Activated CD8-positive, alpha-beta memory T cell treated with anti-CD3 and anti-CD28 coated beads, Interleukin-2, amount 10 ng/mL, durations not matched to agents 7 days and 5 days (primary cell): ENCODE measurements at places on chromosomes 2 and 18. TPM values are rescaled to one million over a fixed set of nuclear protein-coding genes. Genes with fewer than 3 reads are reported as not detected.

DNA sequence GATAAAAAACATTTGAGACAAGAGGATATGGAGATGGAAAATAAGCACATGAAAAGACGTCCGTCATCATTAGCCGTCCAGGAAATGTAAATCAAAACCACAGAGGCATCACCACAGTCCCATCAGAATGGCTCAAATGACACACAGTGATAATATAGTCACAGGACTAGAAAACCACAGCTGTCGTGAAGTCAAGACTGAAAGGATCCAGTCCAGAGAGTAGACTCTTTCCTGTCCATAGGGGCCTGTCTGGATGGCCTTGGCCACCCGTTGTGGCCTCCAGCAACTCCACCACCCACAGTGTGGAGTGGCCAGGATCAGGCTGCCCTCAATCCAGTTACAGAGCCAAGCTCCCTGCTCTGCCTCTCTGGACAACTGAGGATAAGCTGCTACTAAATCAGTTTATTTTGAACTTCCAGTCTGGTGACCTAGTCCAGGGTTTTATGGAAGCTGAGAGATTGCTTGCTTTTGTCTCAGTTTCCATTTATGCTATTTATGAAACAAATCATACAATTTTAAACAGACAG is 60.4 kb downstream of the RHOB start:
- peaks cover 1% of the 10 kb centered on the region for H3K36me3 ChIP-seq
- peaks cover 15% of the 10 kb centered on the region for H3K27me3 ChIP-seq
- H3K27ac ChIP-seq, result peak overlapping the region; percentile 61
- H3K4me3 ChIP-seq, result no peak overlapping the region
- peak; percentile 79 for DNase-seq

FMNL2 gene
- 0.56 TPM for total RNA-seq

RASGRP3 gene
- total RNA-seq, result 15.2 TPM

GRCh38 chr18:77119851-77120491 is 12.6 kb downstream of the MBP start:
- H3K4me3 ChIP-seq, result no peak overlapping the region
- peaks cover 75% of the 10 kb centered on the region for H3K4me1 ChIP-seq
- H3K36me3 ChIP-seq, result peaks cover 61% of the 10 kb centered on the region
- H3K27me3 ChIP-seq, result no peaks in the 10 kb centered on the region
- no peak for DNase-seq
- H3K27ac ChIP-seq, result no peak overlapping the region

DNA sequence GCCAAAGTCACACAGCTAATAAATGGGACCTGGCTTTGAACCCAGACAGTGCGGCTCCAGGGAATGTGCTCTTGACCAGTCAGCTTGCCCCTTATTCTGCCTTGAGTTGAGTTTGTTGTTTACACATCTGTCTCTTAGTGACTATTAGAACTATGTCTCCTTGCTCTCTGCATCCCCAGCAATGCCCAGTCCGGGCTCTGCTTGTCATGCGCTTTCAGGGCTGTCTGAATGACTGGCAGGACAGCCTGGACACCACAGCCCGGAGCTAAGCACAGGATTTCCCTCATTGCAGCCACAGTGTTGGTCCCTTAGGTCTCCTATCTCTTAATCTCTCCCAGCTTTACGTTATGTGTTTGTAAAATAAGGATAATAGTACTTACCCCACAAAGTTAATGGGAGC is 246.4 kb upstream of the RAB12 start:
- no peak overlapping the region for H3K27ac ChIP-seq
- H3K36me3 ChIP-seq, result no peaks in the 10 kb centered on the region
- no peaks in the 10 kb centered on the region for H3K4me1 ChIP-seq
- H3K27me3 ChIP-seq, result peaks cover 11% of the 10 kb centered on the region
- no peak for DNase-seq
- H3K4me3 ChIP-seq, result no peak overlapping the region

DNA sequence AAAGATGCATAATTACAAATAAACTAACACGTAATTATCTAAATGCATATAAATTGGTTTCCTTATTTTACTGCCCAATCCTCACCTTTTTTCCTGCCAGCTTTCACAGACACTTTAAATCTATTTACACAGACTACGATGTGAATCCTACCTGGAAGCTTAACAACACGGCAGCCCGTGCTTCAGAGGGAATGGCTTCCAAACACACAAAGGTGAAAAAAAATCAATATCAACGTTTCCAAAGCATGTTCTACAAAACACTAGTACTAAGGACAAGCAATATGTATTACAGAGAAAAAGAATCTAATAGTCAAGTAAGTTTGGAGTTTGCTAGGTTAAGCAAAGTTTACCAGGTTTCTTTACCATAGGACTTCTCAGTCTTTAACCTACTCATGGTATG is 4.4 kb downstream of the MAP4K3 start:
- no peak overlapping the region for H3K27ac ChIP-seq
- H3K4me1 ChIP-seq, result peaks cover 18% of the 10 kb centered on the region
- no peak for DNase-seq

- H3K4me3 ChIP-seq, result no peak overlapping the region
- H3K36me3 ChIP-seq, result no peaks in the 10 kb centered on the region
- DNase-seq, result no peak
- H3K4me1 ChIP-seq, result no peaks in the 10 kb centered on the region
- H3K27ac ChIP-seq, result no peak overlapping the region
- H3K27me3 ChIP-seq, result no peaks in the 10 kb centered on the region
Observed at GRCh38 chr18:37663446-37663845, 97.8 kb upstream of the CELF4 start.

DNA sequence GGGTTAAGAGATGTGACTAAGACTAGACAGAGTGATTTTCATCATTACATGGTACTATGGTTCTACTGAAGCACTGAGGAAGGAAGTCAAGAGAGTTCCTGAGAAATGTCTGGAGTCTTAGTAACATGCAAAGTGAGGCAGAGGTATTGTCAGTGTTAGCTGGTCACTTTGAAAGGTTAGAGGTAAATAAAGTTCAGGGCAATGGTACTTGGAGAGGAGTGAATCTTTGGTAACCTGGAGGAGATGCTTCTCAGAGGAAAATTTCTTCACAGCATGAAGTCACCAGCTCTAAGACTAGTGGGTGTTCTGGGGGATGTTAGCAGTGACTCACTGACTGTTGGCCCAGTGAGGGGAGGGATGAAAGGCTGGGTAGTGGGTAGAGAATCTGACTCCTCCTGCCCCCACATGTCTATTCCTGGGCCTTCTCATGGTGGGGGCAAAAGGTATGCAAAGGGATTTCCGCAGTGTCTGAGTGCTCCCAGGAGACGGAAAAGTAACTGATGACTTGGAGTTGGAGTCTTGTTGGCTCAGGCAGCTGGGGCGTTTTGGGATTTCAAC is 23.3 kb upstream of the IL1RN start:
- peaks cover 50% of the 10 kb centered on the region for H3K4me1 ChIP-seq
- H3K27ac ChIP-seq, result peak overlapping the region; percentile 85
- DNase-seq, result no peak
- no peak overlapping the region for H3K4me3 ChIP-seq
- H3K36me3 ChIP-seq, result peaks cover 37% of the 10 kb centered on the region

NRP2 gene
- 5.7 TPM for total RNA-seq

GRCh38 chr18:74069178-74070050 is 78.2 kb downstream of the FBXO15 start:
- H3K4me3 ChIP-seq, result no peak overlapping the region
- no peak overlapping the region for H3K27ac ChIP-seq
- H3K27me3 ChIP-seq, result peaks cover 10% of the 10 kb centered on the region
- H3K4me1 ChIP-seq, result peaks cover 11% of the 10 kb centered on the region
- no peak for DNase-seq

GRCh38 chr18:58758046-58758445 is 86.8 kb downstream of the MALT1 start:
- H3K27me3 ChIP-seq, result peaks cover 10% of the 10 kb centered on the region
- H3K4me3 ChIP-seq, result no peak overlapping the region
- H3K36me3 ChIP-seq, result no peaks in the 10 kb centered on the region
- H3K4me1 ChIP-seq, result peaks cover 16% of the 10 kb centered on the region

DNA sequence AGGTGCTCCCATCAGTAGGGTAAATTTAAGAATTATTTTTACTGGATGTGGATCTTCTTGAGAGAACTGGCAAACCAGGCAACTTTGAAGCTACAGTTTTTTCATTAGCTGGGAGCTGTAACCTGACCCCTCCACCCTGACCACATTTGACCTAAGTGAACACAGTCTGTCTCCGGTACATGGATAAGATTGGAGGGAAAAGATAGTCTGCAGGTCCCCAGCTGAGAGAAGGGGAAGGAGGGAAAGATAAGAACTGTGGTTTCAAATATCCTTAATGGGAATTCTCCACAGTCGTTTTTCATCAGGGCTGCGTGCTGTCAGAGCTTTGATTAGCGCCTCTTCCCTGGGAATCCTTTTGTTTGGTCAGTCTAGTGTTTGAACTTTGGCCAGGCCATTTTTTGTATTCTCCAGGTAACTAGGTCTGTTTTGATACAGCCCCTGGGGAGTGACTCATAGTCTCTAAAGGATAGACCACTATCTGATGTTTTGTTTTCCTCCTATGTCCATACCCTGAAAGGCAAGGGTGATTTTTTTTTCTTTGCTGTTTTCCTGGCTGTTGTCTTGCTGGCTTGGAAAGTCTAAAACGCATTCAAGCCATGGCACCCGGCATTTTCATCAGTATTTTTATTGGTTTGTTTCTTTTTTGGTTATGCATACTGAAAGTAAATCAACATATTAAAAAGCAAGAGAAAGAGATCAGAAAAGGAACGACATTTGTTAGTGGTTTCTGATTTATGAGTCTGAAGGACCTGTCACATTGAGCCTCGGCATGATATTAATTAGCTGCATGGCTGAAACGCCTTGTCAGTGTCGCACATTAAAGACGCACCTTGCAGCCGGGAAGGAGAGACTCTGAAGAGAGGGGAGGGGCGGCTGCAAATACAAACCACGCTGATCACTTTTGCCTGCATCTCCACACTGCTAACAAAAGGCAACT is 183.4 kb upstream of the FN1 start:
- no peaks in the 10 kb centered on the region for H3K36me3 ChIP-seq
- H3K27me3 ChIP-seq, result peaks cover 20% of the 10 kb centered on the region
- H3K27ac ChIP-seq, result no peak overlapping the region
- DNase-seq, result no peak

GRCh38 chr18:48545757-48546321 is 7.0 kb downstream of the CTIF start:
- H3K4me1 ChIP-seq, result peaks cover 19% of the 10 kb centered on the region
- H3K4me3 ChIP-seq, result no peak overlapping the region
- H3K27me3 ChIP-seq, result peaks cover 41% of the 10 kb centered on the region
- no peak for DNase-seq

DNA sequence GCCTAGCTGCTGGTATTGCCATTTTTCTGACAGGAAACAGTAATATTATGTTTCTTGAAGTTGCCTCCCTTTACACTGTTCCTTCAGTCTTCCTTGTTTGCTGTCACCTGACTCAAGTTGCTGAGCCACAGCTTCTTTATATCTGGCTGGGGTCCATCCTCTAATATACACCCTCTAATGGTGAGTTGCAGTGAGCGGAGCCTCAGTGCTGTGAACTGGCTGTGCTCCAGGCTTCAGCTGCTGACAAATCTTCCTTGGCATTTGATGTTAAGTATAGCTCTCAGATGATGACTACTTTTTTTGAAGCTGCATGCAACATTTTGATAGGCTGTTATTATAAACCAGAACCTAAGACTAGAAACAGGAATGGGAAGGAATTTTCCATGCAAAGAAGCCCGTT is 366.7 kb downstream of the NUP35 start:
- no peak for DNase-seq
- H3K4me3 ChIP-seq, result no peak overlapping the region
- no peaks in the 10 kb centered on the region for H3K27me3 ChIP-seq
- H3K4me1 ChIP-seq, result no peaks in the 10 kb centered on the region

CAB39 gene
- 148 TPM for total RNA-seq

DNA sequence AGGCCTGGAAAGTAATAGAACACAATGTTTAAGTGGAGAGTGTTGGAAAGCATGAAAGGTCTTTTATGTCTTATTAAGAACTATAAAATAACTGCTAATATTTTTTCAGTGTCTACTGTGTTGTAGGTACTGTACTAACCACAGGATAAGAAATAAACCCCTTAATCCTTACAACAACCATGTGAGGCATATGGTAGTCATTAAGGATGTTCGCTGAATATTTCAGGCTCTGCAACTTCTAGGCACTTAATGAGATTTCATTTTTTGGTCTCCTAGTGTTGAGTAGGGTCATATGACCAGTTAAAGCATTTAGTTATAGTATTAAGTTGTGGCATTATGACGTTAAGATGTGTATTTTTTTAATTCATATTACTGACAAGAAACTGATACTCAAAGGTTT is 346.6 kb upstream of the KCNH7 start:
- H3K36me3 ChIP-seq, result no peaks in the 10 kb centered on the region
- no peak overlapping the region for H3K27ac ChIP-seq
- H3K4me3 ChIP-seq, result no peak overlapping the region
- DNase-seq, result no peak
